ENCODE measurements at places on chromosomes 16 and 17.
A peak's percentile ranks its signal among the peaks of the same experiment; 100 is the strongest.

DNA sequence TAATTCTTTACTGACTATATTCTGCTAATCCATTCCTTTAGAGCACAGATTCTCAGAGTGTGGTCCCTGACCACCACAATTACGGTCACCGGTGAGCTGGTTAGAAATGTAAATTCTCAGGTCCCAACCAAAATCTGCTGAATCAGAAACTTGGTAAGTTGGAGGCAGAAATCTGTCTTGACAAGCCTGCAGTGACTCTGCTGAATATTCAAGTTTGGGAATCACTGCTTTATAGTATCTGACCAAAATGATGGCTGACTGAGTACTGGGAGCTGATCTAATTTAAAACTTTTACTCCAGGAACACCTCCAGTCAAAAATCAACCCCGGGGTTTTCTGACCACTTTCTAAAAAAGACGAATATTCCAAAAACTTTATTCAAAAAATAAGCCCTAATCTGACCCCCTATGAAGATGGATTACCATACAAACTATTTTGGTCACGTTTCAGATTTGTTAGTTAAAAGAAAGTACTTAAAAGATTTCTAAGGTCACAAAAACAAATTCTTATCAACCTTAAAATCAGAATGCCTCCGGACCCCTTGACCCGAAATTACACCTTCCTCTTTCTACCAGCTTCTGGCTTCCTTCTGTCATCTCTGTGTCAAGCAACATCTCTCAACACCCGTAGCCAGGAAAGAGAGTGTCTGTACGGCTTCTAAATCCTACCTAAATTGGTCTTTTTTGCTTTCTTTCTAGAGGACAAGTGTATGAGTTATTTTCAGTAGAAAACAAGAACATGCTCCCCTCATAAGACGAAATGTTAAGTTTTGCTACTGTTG is 38.6 kb downstream of the CREBBP start:
- DNase-seq = no peak

DNA sequence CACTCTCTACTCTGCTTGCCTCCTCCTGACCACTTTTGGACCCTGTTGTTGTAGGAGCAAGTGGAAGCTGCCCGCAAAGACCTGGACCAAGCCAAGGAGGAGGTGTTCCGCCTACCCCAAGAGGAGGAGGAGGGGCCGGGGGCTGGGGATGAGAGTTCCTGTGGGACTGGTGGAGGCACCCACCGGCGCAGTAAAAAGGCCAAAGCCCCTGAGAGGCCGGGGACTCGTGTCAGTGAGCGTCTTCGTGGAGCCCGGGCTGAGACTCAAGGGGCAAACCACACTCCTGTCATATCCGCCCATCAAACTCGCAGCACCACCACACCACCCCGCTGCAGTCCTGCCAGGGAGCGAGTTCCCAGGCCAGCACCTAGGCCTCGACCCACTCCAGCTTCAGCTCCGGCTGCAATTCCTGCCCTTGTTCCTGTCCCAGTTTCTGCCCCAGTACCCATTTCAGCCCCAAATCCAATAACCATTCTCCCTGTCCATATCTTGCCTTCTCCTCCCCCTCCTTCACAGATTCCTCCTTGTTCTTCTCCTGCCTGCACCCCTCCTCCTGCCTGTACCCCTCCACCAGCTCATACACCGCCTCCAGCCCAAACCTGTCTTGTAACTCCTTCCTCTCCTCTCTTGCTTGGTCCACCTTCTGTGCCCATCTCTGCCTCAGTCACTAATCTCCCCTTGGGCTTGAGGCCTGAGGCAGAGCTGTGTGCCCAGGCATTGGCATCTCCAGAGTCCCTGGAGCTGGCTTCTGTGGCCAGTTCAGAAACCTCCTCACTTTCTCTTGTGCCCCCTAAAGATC is 11.0 kb upstream of the PHKG2 start:
- DNase-seq = no peak

DNA sequence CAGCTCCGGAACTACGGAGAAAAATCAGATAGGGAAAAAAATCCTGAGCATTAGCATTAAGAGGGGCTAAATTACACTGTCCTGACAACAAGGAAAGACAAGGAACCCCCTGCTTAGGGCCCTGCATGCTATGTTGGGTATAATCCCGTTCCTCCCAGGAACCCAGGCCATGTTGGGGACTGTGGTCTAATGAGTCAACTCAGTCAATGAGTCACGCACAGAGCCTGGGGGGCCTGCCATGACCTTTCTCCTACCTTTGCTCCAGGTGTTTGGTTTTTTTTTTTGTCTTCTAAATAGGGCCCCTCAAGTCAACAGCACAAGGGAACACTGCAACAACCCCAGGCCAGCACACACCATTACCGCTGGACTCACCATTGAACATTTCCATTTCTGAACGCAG is 8.9 kb upstream of the ZNF200 start:
- DNase-seq = no peak

GRCh38 chr16:88196471-88197400 is 186.0 kb upstream of the ZNF469 start:
- no peak for DNase-seq

DNA sequence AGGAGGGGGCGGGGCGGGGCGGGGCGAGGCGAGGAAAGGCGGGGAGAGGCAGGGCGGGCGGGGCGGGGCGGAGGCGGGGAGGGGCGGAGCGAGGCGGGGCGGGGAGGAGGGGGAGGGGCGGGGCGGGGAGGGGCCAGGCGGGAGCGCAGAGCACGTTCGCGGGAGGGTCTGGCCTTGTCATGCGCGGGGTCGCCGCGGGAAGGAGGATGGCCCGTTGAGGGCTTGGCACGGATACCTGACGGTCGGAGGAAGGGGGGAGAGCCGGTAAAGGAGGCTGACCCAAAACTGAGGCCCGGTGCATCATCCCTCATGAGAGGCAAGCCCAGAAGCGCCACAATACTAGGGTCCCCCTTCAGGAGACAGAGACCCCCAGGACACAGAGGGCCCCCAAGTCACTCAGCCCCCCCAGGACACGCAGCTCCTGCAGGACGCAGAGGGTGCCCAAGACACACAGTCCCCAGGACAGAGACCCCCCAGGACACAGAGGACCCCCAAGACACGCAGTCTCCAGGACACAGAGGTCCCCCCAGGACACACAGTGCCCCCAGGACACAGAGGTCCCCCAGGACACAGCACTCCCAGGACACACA is 593 bp upstream of the WDR45B start:
- DNase-seq = no peak

DNA sequence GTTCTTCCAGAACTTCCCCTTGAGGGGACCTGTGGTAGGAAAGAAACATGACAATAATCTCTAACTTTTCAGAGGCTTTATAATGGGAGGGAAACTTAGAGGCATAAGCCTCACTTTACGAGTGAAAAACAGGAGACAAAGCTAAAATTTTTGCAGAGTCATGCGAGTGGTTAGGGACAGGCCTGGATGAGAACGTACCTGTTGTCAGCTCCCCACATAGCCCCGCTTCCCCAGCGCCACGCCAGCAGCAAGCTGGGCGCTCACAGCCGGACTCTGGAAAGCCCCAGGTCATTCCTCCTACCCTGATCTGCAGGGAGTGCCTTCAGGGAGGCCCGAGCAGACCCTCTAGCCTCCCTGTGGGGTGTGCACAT is 53.6 kb downstream of the LDHD start:
- no peak for DNase-seq

- no peak for DNase-seq
Observed at GRCh38 chr16:65469116-65469515, 347.3 kb upstream of the CDH11 start.

DNA sequence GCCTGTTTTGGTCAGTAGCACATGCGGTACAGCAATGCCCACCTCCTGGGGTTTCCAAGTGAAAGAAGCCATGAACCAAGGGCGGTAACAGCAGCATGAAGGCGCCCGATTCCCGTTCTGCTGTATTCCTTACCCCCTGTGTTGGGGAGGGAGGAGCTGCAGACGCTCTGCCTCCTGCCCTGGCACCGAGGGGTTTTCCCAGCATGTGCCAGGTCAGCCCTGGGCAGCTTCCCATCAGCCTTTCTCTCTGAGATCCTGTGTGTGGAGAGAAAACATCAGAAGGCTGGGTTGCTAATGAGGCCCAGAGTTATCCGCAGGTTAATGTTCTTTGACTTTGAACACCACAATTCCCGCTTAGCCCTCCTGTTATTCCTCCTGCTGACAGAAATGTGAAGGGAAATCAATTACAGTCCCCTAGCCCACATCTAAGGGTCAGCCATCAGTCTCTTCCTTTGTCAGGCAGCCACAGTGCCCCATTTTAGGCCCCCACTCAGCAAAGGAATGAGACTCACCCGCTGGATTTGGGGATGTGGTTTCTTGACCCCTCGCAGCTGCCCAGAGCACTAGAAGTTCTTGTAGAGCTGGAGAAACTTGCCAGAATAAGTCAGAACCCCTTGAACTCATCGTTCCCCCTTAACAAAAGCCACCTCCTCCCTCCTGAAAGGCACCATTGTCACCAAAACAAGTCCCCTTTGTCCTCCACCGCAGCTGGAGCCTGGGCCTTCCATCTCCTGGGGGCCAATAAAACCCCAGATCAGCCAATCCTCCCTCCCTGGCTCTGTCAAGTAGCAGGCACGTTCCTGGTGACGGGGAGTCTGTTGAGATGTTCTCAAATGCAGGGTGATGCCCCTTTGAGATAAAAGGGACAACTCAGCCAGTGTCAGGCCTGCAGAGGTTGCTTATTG is 168.5 kb downstream of the KATNIP start:
- DNase-seq = no peak

DNA sequence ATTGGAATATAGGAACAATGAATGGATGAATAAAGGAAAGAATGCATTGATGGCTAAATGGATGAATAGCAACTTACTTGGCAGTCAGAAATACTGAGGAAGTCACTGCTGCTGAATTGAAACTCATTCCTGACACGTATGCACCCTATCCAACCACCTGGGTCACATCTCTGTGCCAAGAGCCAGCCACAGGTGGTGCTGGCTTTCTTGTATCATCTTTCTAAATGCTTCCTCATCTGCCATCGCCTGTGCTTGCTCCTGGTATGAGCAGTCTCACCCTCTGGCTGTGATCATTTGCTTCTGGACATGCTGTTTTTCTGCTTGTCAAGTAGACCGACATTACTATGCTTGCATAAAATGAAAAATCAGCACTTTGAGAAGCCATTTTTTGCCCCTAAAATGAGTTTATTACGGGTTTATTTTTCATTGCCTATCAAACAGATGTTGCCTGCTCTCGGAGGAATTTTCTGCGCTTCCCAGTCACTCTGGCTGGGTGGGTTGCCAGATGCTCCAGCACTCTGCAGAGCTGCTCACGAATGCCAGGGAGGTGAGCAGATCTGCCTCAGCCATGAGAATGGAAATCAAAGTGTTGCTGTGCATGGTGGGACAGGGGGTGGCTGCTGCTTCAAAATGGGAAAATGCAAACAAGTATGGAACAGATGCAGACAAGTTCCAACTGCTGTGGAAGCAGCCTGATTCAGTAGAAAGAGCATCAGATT is 1349.6 kb upstream of the CDH8 start:
- DNase-seq = no peak

DNA sequence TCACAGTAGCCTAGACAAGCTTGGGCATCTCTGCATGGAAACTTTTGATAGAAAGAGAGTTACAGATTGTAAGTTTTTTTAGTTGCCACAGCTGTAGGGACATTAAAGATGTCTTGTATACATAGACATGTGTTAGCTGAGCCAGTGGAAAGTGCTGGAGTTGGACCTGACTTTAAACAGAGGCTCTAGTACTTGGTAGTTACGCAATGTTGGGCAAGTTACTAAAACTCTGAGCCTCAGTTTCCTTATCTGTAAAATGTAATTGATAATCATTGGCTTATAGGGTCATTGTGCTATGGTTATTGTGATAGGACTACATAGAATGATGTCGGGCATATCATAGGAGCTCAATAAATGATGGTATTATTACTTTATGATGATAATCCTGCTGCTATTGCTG is 225.8 kb upstream of the CPHXL start:
- DNase-seq = no peak

DNA sequence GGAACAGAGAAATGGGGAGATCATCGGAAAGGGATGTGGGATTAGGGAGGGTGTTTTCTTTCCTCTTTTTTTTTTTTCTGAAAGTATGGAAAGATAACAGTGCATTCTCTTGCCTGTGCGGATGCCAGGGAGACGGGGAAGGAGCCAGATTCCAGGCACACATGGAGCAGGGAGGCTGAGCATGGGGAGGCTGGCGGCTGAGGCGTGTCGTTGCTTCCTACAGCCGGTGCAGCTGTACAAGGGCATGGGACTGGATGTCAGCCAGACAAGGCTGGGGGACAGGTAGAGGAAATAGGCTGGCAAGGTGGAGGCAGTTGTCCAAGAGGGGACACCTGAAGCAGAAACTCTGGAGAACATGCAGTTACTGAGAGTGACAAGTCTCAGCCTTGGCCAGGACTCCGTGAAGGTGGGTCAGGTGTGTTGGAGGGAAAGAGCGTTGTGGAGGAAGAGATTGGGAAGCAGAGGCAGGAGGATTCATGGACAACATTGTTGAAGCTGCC is 16.6 kb upstream of the ADORA2B start:
- no peak for DNase-seq

GRCh38 chr17:42578282-42578869 is 847 bp upstream of the PSMC3IP start:
- DNase-seq = peak; percentile 49

- DNase-seq = no peak
Observed at GRCh38 chr16:27772093-27772825, 222.3 kb downstream of the KATNIP start.

DNA sequence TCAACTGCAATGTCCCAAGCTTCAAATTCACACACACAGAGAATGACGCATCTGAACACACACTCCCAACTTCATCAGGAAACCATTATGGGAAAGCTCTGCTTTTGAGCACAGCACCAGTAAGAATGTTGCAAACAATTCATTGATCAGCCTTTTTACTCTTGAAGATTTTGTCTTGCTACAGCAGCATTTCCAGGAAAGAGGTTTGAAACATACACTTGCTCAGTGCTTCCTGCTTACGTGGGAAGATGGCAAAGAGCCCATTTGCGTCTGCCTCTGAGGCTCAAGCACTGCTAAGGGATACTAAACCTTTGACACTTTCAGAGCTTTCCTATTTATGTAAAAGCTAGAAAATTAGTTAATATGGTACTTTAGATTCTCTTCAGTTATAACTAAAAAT is 77.2 kb upstream of the MON1B start:
- DNase-seq = no peak

DNA sequence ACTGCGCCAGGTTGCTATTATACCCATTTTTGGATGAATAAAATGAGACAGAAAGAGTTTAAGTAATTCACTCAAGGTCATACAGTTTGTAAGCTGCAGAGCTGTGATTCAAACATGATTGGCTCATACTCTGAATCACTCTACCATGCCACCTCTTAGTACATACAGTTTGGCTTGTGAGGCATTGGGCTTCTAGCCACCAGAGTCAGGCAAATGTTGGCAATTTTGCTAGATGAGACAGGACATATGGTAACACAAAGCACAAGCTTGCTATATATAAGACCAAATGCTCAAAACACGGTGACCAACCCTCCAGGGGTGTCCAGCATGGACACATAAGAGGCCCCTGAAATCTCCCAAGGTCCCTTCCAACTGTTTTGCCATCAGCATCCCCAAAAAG is 236.0 kb upstream of the IRX5 start:
- no peak for DNase-seq

DNA sequence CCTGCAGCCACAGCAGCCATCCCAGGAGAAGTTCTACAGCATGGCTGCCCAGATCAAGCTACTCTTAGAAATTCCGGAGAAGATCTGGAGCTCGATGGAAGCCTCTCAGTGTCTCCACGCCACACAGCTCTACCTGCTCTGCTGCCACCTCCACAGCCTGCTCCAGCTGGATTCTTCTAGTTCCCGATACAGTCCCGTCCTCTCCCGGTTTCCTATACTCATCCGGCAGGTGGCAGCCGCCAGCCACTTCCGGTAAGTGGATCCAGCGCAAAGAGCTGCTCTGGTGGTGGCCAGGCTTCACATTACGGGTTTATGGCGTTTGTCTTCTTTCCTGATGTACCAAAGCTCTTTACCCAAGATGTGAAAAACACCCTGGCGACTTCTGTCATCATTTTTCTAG is 3.6 kb downstream of the COG1 start:
- DNase-seq = no peak

Data from activated CD8-positive, alpha-beta memory T cell treated with anti-CD3 and anti-CD28 coated beads for 4 hours (primary cell).